ENCODE measurements at places on chromosomes 2 and 18.

DNA sequence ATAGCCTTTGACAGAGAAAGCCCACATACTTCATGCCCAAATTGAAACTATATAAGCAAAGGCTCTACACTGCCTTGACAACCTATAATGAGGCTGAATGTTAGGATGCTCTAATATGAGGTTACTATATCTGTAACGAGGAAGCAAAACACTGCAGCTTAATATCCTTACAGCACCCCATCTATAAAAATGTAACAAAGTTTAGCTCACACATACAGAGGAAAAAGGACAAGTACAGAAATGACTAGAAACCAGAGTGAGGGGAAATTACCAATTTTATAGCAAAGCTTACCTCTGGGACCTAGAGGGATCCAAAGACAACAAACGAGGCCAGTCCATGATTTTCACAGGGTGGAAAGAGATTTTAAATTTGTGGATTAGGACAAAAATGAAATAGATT, 138.5 kb downstream of the COL4A4 start:
- DNase-seq: no peak

GRCh38 chr18:42925036-42925435, 190.4 kb downstream of the RIT2 start:
- no peak for DNase-seq

- no peak for DNase-seq
These were observed 50.6 kb upstream of the OSR1 start for GRCh38 chr2:19409046-19409445.

GRCh38 chr2:82344670-82345069, 2040.1 kb upstream of the LRRTM1 start:
- DNase-seq: no peak

GRCh38 chr2:178502751-178503150, 22.5 kb downstream of the PLEKHA3 start:
- no peak for DNase-seq

DNA sequence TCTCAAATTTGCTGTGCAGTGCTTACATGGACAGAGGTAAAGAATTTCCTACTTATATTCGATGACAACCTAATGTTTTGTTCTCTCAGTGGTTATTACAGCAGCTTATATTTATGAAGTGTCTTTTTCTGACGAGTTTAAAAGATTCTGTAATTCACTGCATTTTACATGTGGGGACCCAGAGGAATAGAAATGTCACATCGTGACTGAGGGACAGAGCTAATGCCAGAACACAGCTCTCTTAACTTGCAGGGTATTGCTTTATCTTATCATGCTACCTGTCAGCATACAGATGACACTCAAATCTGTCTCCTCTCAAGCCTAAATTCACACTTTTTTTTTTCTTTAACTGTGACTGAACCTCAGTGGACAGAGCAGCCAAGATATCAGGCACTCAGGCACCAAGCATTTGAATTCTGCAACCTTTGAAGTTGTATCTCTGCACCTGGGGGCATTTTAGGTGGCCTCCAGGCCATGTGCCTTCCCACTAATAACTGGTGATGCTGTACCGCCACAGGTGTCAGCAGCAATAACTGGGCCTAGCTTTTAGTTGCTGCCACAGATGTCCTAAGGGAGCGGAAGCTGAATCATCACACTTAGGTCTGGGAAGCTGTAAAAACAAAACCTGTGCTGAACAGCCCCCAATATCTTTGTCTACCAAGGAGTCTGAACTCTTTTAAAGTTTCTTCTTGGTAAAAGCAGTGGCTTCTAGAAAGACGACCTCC, 315.8 kb upstream of the NRP2 start:
- DNase-seq: no peak

GRCh38 chr2:70357684-70358071, 55.8 kb upstream of the FAM136A start:
- no peak for DNase-seq

All from erythroblast (primary cell).